Activated T-helper 1 cell treated with anti-CD3 and anti-CD28 coated beads, Interleukin-12 subunit alpha, Interleukin-12 subunit beta, Interleukin-2, Interleukin-4 antibody, amounts not matched to agents 30 ng/mL and 10 ng/mL and 1 ng/mL, durations not matched to agents 14 hours and 24 hours and 36 hours (primary cell): ENCODE measurements at places on chromosomes 2 and 18.

- DNase-seq, result no peak
Observed at GRCh38 chr2:16816016-16816415, 150.4 kb upstream of the CYRIA start.

DNA sequence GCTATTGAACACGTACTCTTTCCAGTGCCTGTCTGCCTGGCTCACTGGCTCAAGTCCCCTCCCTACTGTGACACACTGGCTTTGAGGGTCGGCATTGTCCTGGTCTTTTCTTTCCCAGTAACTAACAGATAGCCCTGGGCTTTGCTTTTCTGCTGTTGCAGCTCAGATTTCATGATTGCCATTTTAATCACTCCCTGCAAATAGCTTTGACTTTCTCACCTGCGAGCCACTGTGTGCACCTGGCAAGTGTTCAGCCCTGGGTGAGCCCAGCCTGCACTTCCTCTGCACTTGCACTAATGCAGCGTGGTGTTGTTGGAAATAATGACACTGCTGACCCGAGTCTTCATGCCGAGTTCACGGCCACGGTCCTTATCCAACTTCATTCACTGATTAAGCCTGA lies 52.9 kb downstream of the DCDC2C start:
- DNase-seq, result no peak

GRCh38 chr2:145555360-145555759 lies 1035.4 kb upstream of the ZEB2 start:
- no peak for DNase-seq

- DNase-seq, result no peak
Observed at GRCh38 chr2:2890901-2891300, 486.7 kb downstream of the EIPR1 start.

DNA sequence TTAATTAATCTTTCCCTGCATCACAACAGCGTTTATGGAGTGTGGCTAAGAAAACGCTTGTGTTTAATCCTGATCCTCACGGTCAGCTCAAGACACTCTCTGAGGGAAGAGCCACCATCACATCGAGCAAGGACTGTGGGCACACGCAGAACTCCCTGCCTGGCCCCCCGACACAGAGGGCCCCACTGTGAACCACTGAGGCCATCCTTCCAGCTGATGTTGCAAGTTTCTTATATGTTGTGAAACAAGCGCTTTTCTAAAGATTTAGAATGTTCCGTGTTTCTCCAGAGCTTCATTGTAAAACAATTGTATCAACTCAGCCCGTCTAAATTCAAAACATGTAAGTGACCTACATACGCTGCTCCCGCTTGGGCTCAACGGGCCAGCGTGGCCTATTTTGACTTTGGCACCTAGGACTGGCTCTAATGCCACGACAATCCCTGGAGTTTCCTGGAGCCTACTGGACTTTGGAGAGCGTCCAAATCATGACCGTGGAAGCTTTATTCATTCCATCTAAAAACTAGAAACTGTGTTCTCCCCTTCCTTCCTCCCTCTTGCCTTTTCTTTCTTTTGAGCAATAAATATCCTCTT lies 34.9 kb downstream of the SERPINE2 start:
- no peak for DNase-seq

DNA sequence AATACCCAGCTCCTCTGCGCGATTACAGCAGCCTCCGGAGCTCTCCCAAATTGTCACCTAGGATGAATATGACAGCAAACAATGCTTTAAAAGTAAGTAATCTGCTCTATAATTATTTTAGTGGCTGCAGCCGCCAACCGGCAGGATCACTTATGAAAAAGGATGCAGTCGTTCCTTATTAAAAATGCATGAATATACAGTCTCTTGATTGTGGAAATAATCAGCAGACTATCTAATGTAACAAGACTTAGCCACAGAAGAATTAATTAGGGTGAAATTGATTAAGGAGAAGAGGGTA lies 71.8 kb upstream of the STPG4 start:
- no peak for DNase-seq

- DNase-seq, result no peak
Observed at GRCh38 chr2:173441222-173441621, 86.5 kb downstream of the CDCA7 start.

- no peak for DNase-seq
Observed at GRCh38 chr2:175931805-175932204, 70.3 kb downstream of the LNPK start.

- DNase-seq, result no peak
Observed at GRCh38 chr2:27105981-27106380, 12.9 kb downstream of the CGREF1 start.

DNA sequence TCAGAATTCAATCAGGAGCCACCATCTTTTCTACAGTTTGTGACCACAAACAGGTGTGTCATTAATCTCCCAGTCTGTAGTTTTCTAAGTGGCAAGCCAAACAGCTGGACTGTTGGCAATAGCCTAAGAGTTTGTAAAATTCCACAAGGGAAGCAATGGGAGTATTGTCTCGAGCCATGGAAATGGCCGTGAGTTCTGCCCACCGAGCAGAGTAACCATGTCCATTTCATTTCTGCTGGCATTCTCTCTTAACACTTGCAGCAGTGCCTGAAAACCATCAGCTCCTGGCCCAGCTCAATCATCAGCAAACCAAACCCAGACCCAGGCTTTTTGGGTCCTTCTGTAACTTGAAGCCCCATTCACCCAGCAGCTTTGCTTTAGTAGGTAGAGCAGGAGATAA lies 387.8 kb upstream of the CDH7 start:
- DNase-seq, result no peak

- DNase-seq, result no peak
Observed at GRCh38 chr18:56036741-56037140, 448.7 kb upstream of the TCF4 start.

- no peak for DNase-seq
Observed at GRCh38 chr2:162050513-162050961, 23.5 kb downstream of the DPP4 start.

GRCh38 chr2:64626146-64626809 lies 27.4 kb downstream of the SERTAD2 start:
- no peak for DNase-seq

DNA sequence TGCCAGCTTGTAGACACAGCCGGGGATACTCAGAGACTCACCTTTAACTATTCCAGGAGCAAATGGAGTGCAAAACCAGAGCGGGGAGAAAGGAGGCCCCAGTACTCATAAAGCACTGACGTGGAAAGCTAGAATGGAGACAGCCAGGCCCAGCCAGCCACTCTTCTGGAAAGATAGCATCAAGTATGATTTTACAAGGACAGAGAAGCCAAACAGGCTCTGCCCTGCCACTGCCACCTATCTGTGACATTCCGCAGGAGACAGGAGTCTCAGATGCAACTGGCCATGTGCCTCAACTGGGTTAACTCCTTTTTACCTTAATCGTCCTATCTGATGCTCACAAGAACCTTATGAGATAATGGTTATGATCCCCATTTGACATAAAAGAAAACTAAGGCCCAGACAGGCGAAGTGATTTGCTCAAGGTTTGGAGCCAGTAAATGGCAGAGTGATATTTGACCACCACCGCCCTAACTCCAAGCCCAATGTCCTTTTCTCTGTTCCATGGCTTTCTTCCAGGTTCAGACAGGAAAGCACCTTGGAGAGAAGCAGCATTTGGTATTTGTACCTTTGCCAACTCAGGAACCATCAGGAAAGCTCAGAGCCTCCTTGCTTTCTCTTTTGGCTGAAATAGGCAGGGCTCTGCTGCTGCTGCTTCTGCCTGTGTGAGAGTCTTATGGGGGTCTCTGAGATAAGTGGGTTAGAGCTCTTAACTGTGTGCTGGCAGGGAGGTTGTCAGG lies 15.6 kb downstream of the KIF3C start:
- no peak for DNase-seq

DNA sequence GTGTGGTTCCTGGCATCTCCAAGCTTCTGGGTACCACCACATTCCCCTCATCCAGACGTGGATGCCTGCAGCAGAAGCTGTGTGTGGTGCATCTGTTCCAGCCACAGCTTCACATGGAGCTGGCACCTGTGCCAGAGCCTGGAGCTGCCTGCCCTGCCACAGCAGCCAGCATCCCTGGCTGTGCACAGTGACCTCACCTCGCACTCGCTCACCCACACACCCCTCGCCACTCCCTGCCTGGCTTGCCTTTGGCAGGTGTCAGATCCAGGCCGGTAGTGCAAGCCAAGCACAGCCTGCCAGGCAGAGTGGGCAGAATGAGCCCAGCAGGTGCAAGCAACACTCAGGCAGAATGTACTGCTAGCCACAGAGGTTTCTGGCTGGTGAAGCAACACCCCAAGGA lies 59.9 kb upstream of the DYNC1I2 start:
- DNase-seq, result no peak

DNA sequence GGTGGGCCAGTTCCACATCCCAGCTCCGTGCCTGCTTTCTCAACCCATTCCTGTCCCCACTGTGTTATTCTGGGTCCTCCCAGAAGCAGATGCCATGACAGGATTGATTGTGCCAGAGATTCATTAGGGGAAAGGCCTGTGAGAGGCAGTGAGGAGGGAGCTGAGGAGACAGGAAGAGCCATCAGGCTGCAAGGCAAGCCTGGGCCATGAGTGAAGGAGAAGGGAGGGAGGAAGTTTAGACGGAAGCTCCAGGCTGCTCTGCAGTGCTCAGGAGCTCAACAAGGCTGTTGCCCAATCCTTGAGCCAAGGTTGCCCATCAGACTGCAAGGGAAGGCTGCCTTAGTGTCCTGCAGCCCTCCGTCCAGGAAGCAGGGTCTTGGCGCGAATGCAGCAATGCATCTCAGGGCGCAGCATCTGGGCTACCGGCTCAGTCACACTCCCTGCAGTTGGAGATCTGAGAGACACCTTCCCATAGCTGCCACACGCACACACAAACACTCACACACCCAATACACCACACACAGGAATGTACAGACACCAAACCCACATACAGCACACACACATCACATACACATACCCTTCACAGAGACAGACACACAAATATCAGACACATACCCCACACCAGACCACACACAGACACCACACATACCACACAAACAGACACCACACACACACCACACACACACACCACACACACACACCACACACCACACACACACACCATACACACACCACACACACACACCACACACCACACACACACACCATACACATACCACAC lies 139.5 kb upstream of the NDUFV2 start:
- DNase-seq, result no peak

GRCh38 chr18:23422751-23423418 lies 30.2 kb upstream of the RIOK3 start:
- no peak for DNase-seq

DNA sequence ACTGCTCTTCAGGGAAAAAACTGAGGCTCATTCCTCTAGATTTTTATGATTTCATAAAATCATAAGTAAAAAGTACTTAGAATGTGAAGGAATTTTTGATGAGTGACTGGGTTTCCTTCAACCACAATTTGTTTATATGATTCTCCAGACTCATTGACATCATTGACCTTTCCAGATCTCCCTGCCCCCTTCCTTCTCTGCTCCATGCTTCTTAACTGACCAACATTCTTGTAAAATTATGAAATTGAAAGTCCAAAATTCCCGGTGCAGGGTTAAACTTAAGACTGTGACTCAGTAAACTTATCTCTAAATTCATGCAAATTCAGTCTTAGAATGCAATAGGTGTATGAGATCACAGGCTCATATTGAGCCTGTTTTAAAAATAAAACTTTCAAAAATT lies 648.9 kb downstream of the TDRD15 start:
- no peak for DNase-seq

DNA sequence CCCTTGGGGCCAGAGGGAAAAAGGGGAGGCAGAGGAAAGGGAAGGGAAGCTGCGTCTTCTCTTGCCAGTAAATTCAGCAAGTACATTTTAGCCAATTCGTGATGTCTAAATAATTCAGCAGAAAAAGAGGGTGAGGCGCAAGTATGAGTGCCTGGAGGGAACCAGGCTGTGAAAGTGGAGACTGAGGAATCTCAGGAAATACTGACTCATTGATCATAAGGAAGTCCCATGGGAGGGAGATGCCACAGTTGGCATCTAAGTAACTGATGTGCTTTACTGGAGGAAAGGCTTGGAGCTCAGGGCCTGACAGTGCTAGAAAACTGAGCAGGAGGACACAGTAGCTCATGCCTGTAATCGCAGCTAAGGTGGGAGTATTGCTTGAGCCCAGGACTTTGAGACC lies 31.1 kb downstream of the KIF5C start:
- no peak for DNase-seq

DNA sequence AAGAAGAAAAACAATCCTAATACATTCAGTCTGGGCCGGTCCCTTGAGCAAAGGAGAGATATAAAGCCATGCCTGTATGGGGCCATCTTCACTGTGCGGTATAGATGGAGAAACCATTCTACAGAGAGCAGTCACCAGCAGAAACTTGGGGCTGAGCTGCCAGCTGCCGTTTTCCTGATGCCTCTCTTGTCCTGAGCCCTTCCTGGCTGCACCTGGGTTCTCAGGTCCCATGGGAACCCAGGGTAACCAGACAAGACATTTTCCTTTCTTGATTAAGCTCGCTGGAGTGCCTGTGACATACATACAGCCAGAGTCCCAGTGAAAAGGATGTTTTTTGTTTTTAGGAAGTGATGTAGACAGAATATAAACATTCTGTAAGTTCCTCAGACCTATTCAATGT lies 5.3 kb upstream of the METTL21A start:
- DNase-seq, result no peak

- no peak for DNase-seq
Observed at GRCh38 chr2:66507673-66508201, 72.8 kb downstream of the MEIS1 start.

DNA sequence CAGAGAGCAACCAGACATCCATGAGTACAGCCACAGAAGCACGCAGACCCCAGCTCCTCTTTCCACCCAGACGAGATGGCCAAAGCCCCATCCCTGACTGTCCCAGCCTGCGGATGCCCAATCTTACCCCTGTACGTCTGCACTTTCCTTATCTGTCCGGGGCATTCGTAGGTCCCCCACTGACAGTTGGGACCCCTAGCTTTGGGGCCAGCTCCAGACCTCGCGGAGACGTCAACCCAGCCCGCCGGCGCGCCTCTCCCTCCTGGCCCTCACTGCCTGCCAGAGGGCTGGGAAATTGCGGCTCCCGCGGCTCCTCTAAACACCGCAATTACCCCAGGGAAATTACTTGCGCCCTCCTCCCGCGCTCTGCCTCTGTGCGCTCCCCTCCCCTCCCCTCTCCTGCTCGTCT lies 2.3 kb downstream of the ECEL1 start:
- no peak for DNase-seq

DNA sequence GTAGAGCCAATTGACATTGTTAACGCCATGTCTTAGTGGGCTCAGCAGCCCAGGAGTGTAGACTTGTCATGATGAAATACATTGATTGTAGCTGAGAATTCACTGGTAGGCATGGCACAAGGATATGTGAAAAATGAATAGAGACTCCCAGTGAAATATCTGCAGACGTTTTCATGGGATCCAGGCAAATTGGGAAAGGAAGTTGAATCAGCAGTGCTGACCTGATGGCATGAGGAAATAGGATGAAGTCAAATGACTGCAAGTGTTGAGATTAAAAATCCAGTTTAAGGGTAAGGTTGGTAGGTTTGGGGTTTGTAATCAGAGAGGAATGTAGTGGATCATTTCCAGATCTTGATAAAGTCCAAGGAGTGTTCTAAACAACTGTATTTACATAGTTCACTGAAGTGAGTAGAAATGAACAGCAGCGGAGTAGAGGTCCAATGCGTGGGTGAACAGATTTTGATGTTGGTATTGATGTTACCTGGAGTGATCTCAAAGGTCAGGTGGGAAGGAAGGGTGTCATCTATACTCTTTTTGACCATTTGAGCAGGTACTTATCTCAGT lies 24.6 kb downstream of the INSIG2 start:
- no peak for DNase-seq
